ENCODE measurements at places on chromosomes 1 and 21.

- DNase-seq = peak; percentile 34
These were observed 237.6 kb downstream of the PTPRC start for GRCh38 chr1:198876371-198876871.

- no peak for DNase-seq
These were observed 98.6 kb downstream of the TBX19 start for GRCh38 chr1:168379104-168379860.

DNA sequence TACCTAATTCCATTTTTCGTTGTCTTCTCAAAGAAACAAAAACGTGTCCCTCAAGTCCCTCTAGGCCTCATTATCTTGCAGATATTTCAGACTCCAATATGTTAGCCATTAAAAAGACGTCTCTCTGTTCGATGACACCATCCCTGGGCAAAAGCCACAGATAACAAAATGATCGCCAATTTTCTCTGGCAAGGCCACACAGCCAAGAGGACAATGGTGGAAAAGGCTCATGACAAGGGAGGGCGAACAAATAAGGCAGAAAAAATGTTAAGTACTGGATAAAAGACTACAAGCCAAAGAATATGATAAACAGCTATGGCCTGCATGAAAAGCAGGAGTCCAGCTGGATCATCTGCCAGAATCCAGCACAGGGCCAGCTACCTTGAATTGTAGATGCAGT lies 82.9 kb downstream of the TBX15 start:
- DNase-seq = no peak

DNA sequence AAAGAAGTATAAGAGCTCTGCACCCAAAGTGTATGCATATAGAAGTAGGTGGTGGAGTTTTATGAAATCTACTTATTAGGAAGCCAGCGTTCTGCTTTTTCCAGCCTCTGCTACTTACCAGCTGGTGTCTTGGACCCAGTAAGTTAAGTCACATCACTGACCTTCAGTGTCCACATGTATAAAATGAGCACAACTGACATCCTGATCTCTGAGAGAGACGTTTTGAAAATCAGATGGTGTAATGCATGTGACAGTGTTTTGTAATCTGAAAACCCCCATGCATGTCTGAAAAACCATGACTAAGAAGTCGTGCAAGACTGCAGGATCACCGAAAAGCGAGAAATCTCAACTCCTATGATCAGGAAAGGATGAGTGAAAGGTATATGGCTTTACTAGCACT lies 2.0 kb downstream of the CR1 start:
- no peak for DNase-seq

GRCh38 chr1:156067262-156067661 lies 6.3 kb downstream of the RAB25 start:
- DNase-seq = no peak

- no peak for DNase-seq
These were observed 15.1 kb downstream of the LCA5L start for GRCh38 chr21:39430457-39430856.

GRCh38 chr1:180135535-180135934 lies 19.1 kb upstream of the QSOX1 start:
- no peak for DNase-seq

- no peak for DNase-seq
These were observed 1.9 kb downstream of the PRDM16 start for GRCh38 chr1:3070644-3071564.

- no peak for DNase-seq
These were observed 61.8 kb upstream of the PLD5 start for GRCh38 chr1:242586360-242586680.

DNA sequence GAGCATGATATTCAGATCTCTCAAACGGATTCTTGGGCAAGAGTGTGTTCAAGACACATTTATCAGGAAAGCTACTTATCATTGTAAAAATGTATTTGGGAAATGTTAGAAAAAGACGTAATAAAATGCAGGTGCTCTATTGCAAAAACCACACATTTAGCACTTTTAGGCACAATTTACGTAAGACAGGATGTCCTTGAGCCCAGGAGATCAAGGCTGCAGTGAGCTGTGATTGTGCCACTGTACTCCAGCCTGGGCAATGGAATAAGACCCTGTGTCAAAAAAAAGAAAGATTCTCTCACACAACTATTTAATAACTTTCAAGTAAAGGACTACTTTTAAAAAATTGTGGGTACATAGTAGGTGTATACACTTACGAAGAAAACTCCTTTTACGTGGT lies 18.4 kb downstream of the SLC25A33 start:
- DNase-seq = no peak

DNA sequence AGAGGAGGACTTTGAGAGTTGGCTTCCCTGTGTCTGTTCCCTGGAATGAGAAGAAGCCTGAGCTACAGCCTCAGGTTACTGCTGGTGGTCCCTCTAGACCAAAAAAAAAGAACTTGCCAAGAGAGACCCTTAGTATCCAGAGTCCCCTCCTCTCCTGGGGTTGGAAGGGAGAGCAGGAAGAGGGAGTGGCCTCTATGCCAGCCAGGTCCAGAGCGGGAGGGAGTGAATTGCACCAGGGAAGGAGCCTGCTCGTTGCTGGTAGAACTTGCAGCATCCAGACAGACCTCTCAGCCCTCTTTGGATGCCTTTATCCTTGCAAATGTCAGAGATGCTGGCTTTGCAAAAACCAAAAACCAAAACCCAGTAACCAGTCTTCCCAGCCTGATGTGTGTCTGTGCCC lies 491.3 kb upstream of the VAMP3 start:
- DNase-seq = no peak

- no peak for DNase-seq
These were observed 186.7 kb downstream of the PRDM16 start for GRCh38 chr1:3255680-3256079.

DNA sequence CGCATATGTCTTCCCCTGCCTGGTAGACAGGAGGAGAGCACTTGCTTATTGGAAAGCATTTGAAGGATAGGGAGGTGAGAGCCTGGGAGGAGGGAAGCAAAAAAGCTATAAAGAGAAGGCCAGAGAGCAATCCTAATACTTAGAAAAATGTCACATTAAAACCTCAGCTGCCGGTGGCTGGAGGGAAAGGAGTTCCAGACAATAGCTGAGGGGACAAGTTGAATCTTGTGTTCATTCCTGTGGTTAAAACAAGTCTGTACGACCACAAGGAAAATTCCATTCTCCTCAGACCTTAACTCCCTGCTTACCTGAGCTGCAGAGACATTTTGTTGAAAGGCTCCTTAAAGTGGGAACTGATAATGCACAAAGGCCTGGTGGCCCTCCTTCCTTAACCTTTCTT lies 218.8 kb upstream of the CAMK1G start:
- no peak for DNase-seq

GRCh38 chr1:9589144-9589718 lies 520 bp downstream of the TMEM201 start:
- no peak for DNase-seq

DNA sequence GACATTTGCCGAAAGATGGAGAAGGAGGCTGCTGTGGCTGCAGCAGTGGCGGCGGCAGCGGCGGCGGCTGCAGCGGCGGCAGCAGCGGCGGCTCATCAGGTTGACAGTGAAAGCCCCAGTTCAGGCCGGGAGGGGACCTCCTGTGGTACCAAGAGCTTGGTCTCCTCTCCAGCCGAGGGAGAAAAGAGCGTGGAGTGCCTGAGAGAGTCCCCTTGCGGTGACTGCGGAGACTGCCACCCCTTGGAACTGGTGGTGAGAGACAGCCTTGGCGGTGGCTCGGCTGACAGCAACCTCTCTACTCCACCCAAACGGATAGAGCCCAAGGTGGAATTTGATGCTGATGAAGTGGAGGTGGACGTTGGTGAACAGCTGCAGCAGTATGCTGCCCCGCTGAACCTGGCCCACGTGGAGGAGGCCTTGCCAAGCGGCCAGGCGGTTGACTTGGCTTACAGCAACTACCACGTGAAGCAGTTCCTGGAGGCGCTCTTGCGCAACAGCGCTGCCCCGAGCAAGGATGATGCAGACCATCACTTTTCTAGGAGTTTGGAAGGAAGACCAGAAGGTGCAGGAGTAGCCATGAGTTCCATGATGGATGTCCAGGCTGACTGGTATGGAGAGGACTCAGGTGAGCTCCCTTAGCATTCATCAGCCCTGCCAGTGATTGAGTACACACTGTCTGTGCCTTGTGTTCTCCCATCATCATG lies 6.3 kb downstream of the ZBTB8B start:
- no peak for DNase-seq

DNA sequence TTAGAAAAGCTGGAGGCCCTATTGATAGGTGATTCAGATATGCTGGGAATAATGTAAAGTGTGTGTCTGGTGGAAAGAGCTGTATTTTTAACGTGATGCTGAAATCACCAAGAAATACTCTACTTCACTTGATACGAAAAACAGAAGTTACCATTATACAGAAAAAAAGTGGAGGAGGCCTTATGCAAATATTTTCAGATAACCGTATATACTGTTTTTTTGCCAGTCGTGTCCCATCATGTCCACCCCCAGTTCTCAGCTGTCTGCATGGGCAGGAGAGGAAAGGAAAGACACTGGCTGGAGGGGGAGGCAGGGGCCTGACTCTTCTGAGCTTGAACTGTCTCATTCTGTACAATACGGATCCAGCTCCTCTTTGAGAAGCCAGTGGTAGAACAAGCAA lies 51.1 kb downstream of the KCNJ6 start:
- no peak for DNase-seq

- DNase-seq = no peak
These were observed 6.2 kb downstream of the HPCAL4 start for GRCh38 chr1:39685071-39685470.

- no peak for DNase-seq
These were observed 133.2 kb upstream of the CACNA1E start for GRCh38 chr1:181350131-181350530.

DNA sequence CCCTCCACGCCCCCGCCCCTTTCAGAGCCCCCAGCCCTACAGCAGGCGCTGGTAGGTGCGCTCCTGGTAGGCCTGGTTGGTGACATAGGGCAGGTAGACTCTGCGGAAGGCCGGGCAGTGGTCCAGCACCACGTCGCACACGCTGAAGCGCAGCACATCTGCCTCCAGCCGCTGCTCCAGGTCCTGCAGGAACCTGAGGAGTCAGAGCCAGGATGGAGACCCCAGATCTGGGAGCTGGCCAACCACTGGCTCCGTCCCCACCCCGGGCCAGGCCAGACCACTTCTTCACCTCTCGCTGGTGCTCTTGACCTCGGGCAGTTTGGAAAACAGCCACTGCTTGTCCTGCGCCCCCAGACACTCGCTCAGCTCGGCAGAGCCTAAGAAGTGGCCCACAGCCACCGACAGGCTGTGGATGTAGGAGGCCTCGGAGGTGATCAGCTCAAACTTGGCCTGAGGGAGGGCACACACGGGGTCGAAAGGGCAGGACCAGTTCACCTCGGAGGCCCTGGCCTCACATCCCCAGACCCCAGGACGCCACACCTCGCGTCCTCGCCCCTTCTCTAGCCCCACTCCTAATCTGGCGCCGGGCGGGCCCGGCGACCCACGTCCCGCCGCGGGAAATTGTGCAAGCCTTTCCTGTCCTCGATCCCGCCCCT lies 6.4 kb downstream of the ARHGEF19 start:
- DNase-seq = no peak

DNA sequence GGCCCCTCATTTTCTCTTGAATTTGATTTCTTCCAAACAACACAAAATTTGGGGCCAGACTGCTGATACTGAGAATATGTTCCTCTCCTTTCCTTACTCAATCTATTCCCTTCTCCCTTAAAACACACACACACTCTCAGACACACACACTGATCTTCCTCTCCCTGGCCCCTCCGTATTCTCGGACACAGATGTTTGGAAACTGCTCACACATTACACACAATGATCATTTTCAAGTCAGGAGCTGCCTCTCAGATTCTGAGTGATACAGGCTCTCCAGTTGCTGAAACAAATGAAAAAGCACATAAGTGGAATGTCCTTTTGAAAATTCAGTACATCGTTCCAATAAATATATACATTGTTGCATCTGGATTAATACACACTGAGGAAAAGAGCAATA lies 161.3 kb downstream of the CLEC20A start:
- no peak for DNase-seq

DNA sequence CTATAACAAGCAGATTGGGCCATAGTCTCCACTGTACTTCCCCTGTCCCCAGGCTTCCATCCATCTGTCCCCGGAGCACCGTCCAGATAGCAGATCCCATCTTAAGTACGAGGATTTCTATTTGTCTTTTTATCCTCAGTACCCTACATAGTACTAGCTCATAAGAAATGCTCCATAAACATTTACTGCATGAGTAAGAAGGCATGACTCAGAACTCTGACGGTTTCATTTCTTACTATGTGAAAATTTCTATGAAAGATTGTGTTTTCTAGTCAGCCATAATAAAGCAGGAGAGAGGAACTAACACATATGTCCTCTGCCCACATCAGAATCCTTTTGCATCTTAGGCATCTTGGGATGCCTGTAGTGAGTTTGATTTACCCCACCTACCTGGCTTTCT lies 49.5 kb downstream of the CHD1L start:
- no peak for DNase-seq

GRCh38 chr1:89757532-89757931 lies 63.3 kb upstream of the LRRC8D start:
- DNase-seq = no peak

GRCh38 chr1:98920441-98921110 lies 84.1 kb downstream of the PLPPR5 start:
- no peak for DNase-seq

DNA sequence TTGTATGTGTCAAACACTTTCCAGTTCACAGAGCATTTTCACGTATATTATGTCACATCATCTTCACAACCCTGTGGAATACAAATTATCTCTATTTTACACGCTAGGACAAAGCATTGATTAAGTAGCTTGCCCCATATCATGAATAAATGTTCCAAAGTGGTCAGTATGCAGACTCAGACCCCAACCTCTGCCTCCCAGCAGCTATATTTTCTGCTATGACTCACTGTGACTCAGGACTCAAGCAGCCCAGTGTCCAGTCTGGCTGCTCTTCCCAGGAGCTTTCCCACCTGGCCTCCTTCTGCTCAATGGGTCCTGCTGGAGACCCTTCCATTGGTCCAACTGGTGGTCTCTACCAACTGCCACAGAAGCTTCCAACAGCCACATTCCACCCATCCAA lies 56.0 kb upstream of the RAP1A start:
- no peak for DNase-seq

- DNase-seq = no peak
These were observed 2.7 kb upstream of the FDPS start for GRCh38 chr1:155305881-155306391.

GRCh38 chr1:226397011-226397926 lies 10.6 kb downstream of the PARP1 start:
- no peak for DNase-seq

DNA sequence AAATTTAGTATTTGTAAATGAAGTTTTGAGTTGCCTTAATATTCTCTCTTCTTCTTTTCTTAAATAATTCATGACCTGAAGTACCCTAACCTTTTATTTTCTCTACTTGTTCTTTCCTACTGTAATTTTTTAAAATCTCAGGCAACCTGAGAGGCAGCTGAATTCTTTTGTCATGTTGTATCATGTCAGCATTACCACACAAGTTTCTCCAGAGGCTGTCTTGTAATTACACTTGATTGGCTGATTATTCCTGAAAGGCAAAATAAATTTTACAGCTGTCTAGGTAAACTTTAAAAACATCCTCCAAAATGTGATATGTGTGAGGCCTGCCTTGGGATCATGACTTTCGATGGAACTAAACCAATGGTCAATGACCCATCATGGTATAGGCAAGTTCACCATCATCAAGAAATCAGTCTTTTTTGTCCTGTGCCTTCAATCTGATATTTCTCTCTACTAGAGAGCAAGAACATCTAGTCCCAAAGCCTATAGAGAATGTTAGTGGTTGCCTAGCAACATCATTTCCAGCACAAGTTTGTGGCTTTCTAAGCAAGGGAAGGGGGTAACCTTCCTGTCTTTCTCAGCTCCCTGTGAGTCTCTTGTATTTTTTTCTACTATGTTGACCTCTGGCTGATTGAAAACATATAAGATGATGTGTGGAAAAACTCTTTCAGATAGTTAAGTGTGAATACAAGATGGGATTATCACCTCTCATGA lies 115.5 kb downstream of the GABPA start:
- DNase-seq = no peak
